ENCODE measurements at places on chromosomes 2 and 18.
A peak's percentile ranks its signal among the peaks of the same experiment; 100 is the strongest.

GRCh38 chr2:143440411-143441012 is 311.3 kb downstream of the ARHGAP15 start:
- no peak for DNase-seq

GRCh38 chr2:213281156-213281555 is 3.1 kb upstream of the SPAG16 start:
- no peak for DNase-seq

DNA sequence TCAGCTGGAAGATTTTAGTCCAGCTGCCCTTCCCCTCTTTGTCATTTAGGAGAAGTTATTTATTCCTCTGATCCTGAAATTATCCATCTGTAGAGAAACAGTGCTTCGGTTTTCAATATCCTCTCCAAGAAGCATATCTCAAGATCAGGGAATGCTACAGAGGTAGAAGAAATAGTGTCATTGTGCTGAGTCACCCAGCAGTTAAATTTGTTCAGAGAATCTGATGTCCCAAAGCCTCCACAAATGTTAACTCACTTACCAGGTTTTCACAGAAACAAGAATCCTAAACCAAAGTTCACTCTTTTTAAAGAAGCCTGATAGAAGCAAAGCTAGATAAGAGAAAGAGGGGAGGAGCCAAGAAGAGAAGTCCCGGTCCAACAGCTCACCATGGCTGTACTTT is 480.7 kb upstream of the GYPC start:
- DNase-seq = no peak

DNA sequence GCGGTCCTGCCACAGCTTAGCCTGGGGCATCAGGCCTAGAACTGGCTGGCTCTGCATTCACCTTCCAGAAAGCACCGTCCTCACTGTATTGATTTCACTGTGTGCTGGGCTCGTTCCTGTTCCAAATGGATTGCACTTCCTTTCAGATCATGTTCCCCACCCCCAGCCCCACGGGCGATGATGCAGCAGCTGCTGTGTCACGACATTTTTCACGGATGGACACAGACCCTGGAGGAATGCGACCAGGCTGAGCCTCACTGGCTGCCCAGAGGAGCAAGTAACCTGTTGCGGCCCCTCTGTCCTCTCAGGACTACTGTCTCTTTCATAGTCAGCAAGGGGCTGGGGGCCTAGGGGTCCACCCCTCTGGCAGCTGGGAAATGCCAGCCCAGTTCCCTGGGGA is 50.3 kb downstream of the CAPN13 start:
- no peak for DNase-seq

- DNase-seq = no peak
These were observed 98.9 kb upstream of the EPC2 start for GRCh38 chr2:148545390-148546256.

DNA sequence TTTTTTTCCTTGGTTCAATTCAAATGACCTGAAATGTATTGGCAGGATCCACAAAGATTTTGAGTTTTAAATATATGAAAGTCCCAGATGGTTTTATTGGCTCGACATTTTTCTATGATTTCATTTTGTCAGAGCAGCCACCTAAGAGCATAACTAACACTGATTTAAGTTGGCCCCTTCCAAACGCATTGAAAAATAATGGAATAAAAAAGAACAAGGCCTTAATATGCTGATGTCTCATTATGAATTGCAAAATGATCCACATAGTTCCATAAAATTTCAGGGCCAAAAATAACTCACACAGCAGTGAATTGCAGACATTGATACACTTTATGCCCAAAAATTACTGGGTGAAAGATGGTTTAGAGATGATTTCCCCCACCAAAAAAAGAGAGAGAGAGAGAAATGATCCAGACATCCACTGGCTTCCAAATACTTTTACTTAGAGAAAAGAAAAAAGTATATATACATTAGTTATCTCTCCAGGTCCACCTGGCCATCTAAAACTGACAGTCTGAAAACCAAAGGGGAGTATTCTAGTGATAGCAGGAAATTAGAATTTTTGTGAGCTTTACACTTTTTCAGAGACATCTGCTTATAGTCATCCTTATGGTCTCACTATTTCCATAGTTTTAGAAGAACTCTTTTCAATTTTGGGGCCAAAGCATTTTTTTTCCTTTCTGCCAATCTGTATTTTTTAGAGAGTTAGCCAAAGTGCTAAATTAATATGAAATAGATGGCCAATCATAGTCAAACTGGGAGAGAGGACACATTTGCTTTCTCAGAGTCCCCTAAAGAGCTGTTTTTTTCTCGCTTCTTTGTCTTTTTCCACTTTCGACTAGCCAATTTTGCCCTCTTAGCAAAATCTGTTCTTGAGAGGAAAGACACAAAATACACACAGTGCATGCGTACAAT is 213.5 kb upstream of the RND3 start:
- no peak for DNase-seq

- no peak for DNase-seq
These were observed 139.8 kb upstream of the HS6ST1 start for GRCh38 chr2:128458505-128458904.

GRCh38 chr18:79916128-79916494 is 35.3 kb downstream of the SLC66A2 start:
- no peak for DNase-seq

DNA sequence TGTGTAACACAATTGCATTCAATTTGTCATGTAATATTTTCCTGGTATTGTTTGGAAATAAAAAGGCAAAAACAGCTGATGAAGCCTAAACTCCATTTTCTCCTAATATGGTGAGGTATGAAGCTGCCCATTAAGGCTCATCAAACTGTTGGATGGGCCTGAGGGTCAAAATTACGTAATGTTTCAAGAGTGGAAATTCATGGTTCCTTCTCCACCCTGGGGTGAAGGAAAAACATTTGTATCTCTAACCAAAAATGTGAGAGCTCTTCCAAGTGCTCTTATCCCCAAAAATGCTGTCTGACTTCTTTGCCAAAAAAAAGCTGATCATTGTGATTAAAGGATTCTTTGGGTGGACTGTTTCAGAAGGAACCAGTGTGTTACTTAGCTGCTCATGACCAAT is 91.8 kb downstream of the ARHGAP28 start:
- DNase-seq = no peak

- no peak for DNase-seq
These were observed 11.1 kb downstream of the WDR43 start for GRCh38 chr2:28905533-28905932.

DNA sequence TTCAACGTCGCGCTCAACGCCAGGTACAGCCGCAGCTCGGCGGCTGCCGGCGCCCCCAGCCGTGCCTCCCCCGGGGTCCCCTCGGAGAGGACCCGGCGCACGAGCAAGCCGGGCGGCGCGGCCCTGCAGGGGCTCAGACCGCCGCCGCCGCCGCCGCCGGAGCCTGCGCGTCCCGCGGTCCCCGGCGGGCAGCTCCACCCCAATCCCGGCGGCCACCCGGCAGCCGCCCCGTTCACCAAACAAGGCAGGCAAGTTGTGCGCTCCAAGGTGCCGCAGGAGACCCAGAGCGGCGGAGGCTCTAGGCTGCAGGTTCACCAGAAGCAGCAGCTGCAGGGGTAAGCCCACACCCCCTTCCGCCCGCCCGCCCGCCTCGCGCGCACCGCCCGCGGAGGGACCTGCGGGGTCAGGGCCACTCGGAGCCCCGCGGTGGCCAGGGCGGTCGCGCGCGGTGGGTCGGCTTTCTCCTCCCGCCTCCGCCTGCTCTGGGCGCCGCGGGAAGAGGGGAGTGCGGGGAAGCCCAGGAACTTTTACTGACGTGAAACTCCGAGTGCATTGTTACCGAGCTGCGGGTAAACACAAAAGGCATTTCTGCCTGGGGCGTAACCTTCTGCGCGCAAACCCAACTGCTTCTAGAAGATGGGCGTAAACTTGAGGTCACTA is 861 bp downstream of the LTBP1 start:
- DNase-seq = no peak

DNA sequence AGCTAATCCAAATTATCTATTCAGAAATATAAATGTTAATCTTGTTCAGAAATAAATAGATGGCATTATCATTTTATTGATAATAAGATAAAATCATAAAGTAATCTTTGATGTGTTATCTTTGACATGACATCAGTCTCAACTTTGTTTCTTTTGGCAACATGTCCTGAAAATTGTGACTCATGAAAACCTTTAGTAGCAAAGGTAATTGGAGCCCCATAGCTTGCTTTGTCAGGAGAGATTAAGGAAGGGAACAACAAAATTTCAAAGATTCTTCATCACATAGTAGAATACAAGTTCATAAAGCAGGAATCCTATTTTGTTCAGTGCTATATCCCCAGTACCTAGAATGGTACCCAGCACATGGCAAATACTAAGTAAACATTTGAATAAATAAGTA is 165.4 kb downstream of the KCNE4 start:
- DNase-seq = no peak

DNA sequence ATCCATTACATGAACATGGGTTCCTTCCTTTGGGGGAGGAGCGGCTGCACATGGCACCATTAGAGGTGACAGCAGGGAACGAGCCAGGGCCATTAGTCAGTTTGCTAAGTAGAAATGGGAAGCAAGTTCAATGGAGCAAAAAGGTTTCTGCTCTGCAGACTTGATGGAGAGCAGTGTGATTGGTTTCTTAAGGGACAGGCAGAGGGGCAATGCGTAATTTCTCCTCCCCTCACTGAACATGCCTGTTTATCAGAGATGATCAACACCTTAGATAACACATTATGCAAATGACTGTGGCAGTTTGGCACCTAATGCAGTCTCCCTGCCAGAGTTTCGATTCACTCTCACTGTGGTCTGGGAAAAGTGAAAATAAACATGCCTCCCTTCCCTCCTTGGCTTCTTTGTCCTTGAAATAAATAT is 414.5 kb downstream of the STK39 start:
- no peak for DNase-seq

DNA sequence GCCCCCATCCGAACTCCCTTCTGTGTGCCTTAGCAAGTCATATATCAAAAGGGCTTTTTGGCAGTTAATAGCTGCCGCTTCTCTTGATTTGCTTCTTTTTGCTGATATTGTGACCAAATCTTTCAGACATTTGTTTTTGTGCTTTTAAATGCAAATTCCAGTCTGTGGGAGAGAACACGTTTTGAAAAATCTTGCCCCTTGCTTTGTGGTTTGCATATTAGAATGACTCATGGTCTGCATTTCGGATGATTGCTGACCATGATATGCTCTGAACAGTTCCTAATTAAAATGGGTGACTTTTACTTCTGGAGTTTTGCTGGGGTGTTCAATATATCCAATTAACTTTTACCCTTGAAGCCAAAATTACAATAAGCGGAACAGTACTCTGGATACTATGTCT is 58.2 kb upstream of the ST6GAL2 start:
- DNase-seq = no peak

- no peak for DNase-seq
These were observed 37.9 kb upstream of the RPL31 start for GRCh38 chr2:100964222-100964621.

- DNase-seq = no peak
These were observed 318.7 kb downstream of the PDE11A start for GRCh38 chr2:177753682-177754491.

GRCh38 chr2:46377666-46378560 is 80.7 kb downstream of the EPAS1 start:
- DNase-seq = no peak

DNA sequence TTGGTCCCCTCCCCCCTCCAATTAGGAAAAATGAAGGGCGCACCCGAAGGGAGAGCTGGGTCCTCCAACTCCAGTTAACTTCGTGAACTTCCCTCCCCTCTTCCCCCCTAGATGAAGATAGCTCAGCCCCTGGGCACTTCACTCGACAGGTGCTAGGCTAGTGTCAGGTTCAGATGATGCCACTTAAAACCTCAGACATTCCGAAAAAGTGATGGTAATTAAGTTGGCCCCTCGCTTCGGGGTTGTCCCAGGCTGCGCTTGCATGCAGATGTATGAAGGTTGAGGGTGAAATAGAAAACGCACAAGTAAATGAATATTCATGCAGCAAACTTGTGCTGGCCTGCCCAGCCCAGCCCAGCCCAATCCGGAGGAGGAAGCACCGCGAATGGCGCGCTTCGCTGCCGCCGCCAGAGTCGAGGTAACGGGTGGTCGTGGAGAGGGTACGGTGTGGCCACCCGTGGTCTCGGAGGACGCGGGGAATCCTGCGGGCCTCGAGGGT is 3.0 kb upstream of the GBX2 start:
- DNase-seq = no peak

GRCh38 chr2:212223696-212224095 is 314.9 kb downstream of the ERBB4 start:
- no peak for DNase-seq

DNA sequence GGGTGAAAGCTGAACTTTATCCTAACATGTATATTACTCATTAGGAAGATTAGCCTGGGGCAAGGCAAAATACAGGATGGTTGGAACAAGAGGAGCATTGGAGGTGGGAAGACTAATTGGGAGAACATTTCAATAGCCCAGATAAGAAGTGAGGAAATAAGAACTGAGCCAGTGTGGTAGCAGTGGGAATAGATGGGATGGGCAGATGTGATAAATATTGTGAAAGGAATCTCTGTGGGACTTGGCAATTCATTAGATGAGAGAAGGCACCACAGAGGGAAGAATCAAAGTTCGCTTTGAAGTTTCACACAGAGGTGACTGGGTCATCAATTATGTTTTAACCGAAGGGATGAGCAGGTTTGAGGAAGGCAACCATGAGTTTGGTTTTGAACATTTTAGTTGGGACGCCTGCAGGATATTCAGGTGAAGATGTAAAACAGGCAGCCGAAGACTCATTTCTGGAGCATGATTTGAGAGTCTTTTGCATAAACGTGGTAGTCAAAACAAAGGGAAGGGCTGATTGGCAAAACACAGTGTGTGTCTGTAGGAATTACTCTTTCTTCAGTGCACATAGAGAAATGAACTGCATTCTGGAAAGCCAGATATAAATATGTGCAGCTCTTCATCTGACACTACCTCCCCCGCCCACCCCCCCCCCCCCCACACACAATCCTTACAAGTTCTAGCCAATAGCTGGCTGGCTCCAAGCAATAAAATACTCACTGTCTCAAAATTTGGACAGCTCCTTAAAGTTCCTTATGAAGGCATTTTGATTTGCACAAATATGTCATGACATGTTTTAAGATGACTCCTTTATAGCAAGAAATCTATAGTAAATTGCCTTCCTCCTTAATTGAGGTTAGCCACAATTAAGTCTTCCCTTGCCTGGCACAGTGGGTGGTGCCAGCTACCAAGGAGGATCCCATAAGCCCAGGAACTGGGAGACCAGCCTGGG is 1.9 kb upstream of the SLC1A4 start:
- peak; percentile 16 for DNase-seq

- DNase-seq = peak; percentile 84
These were observed 58.5 kb upstream of the COPS8 start for GRCh38 chr2:237026981-237027711.

- no peak for DNase-seq
These were observed 71.5 kb upstream of the PSME4 start for GRCh38 chr2:54042341-54042740.

- DNase-seq = peak; percentile 14
These were observed 51.1 kb downstream of the MAP2 start for GRCh38 chr2:209474960-209475359.

DNA sequence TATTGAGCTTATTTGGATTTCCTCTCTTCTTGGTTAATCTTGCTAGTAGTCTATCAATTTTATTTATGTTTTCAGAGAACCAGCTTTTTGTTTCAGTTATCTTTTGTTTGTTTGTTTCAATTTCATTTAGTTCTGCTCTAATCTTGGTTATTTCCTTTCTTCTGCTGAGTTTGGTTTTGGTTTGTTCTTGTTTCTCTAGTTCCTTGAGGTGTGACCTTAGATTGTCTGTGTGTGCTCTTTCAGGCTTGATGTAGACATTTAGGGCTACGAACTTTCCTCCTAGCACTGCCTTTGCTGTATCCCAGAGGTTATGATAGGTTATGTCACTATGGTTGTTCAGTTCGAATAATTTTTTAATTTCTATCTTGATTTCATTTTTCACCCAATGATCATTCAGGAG is 141.6 kb downstream of the ZNF236 start:
- no peak for DNase-seq

- no peak for DNase-seq
These were observed 26.5 kb upstream of the INO80C start for GRCh38 chr18:35524226-35524625.

All from DMS79 treated with DMSO at 0.1 percent for 48 hours (cell line).